ENCODE measurements at places on chromosomes 11 and 22. TPM values are rescaled to one million over a fixed set of nuclear protein-coding genes. Genes with fewer than 3 reads are reported as not detected.
A peak's percentile ranks its signal among the peaks of the same experiment; 100 is the strongest.

- DNase-seq: peak; percentile 7
These were observed 522.6 kb downstream of the MN1 start for GRCh38 chr22:27278946-27279345.

- no peak for DNase-seq
These were observed 13.4 kb downstream of the VWCE start for GRCh38 chr11:61281581-61282250.

- DNase-seq: no peak
These were observed 497.5 kb downstream of the SOX6 start for GRCh38 chr11:15858881-15859280.

Gene KCNJ11
- total RNA-seq: 0.12 TPM

Gene SCN2B
- not detected for total RNA-seq

Gene CHADL
- not detected for total RNA-seq

Measured in H4 (cell line).